ENCODE measurements at places on chromosomes 13 and 19. TPM values are rescaled to one million over a fixed set of nuclear protein-coding genes. Genes with fewer than 3 reads are reported as not detected.

The ZNF575 gene
- 6.2 TPM for total RNA-seq

DNA sequence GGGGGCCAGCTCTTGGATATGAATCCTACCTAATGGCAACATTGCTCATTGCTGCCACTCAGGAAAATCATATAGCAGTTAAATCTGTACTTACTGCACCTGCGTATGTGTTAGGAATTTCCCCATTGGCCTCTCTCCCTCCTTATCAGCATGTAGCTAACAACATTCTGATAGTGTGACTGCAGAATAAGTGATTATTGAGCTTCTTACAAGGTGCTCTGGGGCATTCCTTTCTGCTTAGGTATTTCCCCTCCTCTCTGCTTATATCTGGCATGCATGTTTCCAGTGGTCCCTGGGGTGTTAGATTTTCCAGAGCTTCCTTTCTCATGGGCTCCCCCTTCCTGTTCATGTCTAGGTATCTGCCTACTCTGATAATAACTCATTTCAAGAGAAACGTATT lies 414.1 kb upstream of the SLITRK1 start:
- DNase-seq, result no peak
- H3K27me3 ChIP-seq, result no peaks in the 10 kb centered on the region
- no peaks in the 10 kb centered on the region for H3K4me1 ChIP-seq
- no peak overlapping the region for H3K27ac ChIP-seq
- no peak overlapping the region for H3K4me3 ChIP-seq
- no peaks in the 10 kb centered on the region for H3K36me3 ChIP-seq

GRCh38 chr19:4241824-4242430 lies 5.0 kb upstream of the YJU2 start:
- no peak overlapping the region for H3K4me3 ChIP-seq
- peaks cover 9% of the 10 kb centered on the region for H3K4me1 ChIP-seq
- no peak overlapping the region for H3K27ac ChIP-seq
- H3K36me3 ChIP-seq, result no peaks in the 10 kb centered on the region
- DNase-seq, result no peak

GRCh38 chr19:18515959-18516358 lies 5.9 kb downstream of the ELL start:
- H3K27me3 ChIP-seq, result no peaks in the 10 kb centered on the region
- no peak for DNase-seq
- no peaks in the 10 kb centered on the region for H3K36me3 ChIP-seq
- no peak overlapping the region for H3K4me3 ChIP-seq
- H3K27ac ChIP-seq, result no peak overlapping the region

GRCh38 chr13:88937384-88937783 lies 1266.2 kb downstream of the SLITRK5 start:
- no peak overlapping the region for H3K4me3 ChIP-seq
- no peaks in the 10 kb centered on the region for H3K27me3 ChIP-seq
- H3K4me1 ChIP-seq, result peaks cover 10% of the 10 kb centered on the region
- no peak overlapping the region for H3K27ac ChIP-seq
- no peak for DNase-seq
- H3K36me3 ChIP-seq, result peaks cover 2% of the 10 kb centered on the region

The GRIN3B gene
- total RNA-seq, result not detected

GRCh38 chr13:91351980-91352379 lies 4.5 kb downstream of the MIR17HG start:
- DNase-seq, result no peak
- peaks cover 71% of the 10 kb centered on the region for H3K36me3 ChIP-seq
- peak overlapping the region; percentile 31 for H3K27ac ChIP-seq
- no peaks in the 10 kb centered on the region for H3K27me3 ChIP-seq
- peaks cover 50% of the 10 kb centered on the region for H3K4me1 ChIP-seq
- no peak overlapping the region for H3K4me3 ChIP-seq

All from activated CD4-positive, alpha-beta T cell treated with anti-CD3 and anti-CD28 coated beads, Interleukin-2, amount 10 ng/mL, durations not matched to agents 7 days and 5 days (primary cell).